ENCODE measurements at places on chromosomes 11 and 22.

- DNase-seq, result no peak
These were observed 321.7 kb downstream of the TMEM135 start for GRCh38 chr11:87359401-87359800.

GRCh38 chr11:2461956-2462542 lies 17.2 kb downstream of the KCNQ1 start:
- DNase-seq, result no peak

- no peak for DNase-seq
These were observed 11.9 kb upstream of the PRG2 start for GRCh38 chr11:57402188-57403002.

DNA sequence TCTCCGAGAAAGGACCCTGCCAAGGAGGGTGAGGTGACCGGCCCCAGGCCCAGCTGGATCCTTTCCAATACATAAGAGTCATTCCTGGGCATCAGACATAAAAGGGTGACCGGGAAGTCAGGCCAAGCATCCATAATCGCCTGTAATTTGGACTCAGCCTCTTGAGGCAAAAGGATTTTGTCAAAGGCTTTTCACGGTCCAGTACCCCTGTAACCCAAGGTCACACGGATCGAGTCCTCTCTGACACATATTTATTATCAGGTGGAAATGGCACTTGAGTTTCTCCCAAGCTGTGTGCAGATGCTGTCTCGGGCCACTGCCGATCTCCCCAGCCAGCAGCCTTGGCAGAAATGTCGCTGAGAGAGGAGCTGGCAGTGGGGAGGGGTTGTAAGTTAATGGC lies 556.5 kb downstream of the MN1 start:
- DNase-seq, result no peak

All from dorsolateral prefrontal cortex (tissue), 122 donors.